Aorta (tissue), 5 donors: ENCODE measurements at places on chromosomes 5 and 9. TPM values are rescaled to one million over a fixed set of nuclear protein-coding genes. Genes with fewer than 3 reads are reported as not detected.

The CTXN3 gene
- total RNA-seq: not detected

The ZNG1C gene
- 38.6 TPM for total RNA-seq

The DCAF12 gene
- 20.6 TPM for total RNA-seq

The ANGPTL2 gene
- 44.8 TPM for total RNA-seq

The FOXD4L5 gene
- total RNA-seq: 0.45 TPM

The CDKN2B-AS1 gene
- 1.2 TPM for total RNA-seq

The SLC34A1 gene
- total RNA-seq: not detected

The CYSRT1 gene
- total RNA-seq: not detected

The PCDHGA2 gene
- 10.6 TPM for total RNA-seq

The C9orf50 gene
- 0.62 TPM for total RNA-seq

The TMC1 gene
- total RNA-seq: 0.62 TPM

The TEK gene
- total RNA-seq: 26.0 TPM

The CBY3 gene
- not detected for total RNA-seq

The EGFLAM gene
- 13.5 TPM for total RNA-seq

The CD74 gene
- 677 TPM for total RNA-seq

The CCL28 gene
- 5.3 TPM for total RNA-seq

The AMACR gene
- 5.0 TPM for total RNA-seq

The SARDH gene
- 3.0 TPM for total RNA-seq
